Endothelial cell of umbilical vein (primary cell): ENCODE measurements at places on chromosomes 3 and 15. TPM values are rescaled to one million over a fixed set of nuclear protein-coding genes. Genes with fewer than 3 reads are reported as not detected.

HHATL gene
- total RNA-seq = not detected in 2 replicates

CDHR4 gene
- not detected in 2 replicates for total RNA-seq

PP2D1 gene
- total RNA-seq = not detected in 2 replicates

ATP1B3 gene
- total RNA-seq = 198 and 227 TPM in 2 replicates

SLC9C1 gene
- 0.09 TPM in 1 of 2 replicates, not detected in the other for total RNA-seq

SPATA16 gene
- total RNA-seq = not detected in 2 replicates

LMAN1L gene
- not detected in 2 replicates for total RNA-seq

CYP1A2 gene
- not detected in 2 replicates for total RNA-seq
